ENCODE measurements at places on chromosomes 5 and 9.

DNA sequence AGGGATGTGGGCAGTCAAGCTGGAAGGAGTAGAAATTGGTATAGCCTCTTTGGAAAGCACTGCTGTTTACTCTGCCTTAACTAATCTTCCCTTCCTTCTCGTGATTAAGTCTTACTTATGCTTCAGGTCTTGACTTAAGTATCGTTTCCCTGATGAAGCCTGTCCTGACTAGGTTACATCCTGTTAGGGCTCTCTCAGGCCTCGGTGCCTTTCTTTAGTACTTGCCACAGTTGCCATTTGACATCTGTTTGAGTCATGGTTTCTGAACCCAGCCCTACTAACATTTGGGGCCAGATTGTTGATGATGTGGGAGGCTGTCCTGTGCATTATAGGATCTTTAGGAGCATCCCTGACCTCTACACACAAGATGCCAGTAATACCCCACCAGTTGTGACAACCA lies 94.4 kb downstream of the GAPVD1 start:
- DNase-seq, result no peak

- no peak for DNase-seq
Observed at GRCh38 chr5:96065685-96066385, 104.2 kb upstream of the ELL2 start.

DNA sequence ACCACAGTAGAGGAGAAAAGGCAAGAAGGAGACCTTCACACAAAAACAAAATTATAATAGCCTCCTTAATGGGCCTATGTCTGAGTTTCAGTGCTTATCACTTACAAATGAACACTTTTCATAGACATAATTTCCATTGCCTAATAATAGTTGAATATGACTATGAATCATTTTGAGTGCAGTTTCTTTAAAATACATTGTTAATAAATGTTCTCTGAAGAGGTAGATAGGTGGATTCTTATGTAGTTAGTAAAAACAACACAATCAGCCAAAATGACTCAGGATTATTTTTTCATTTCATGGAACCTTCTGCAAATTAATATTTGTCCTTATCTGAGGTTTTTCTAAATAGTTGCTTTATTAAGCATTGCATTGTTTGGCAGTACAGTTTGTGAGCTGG lies 45.6 kb downstream of the DAPK1 start:
- no peak for DNase-seq

DNA sequence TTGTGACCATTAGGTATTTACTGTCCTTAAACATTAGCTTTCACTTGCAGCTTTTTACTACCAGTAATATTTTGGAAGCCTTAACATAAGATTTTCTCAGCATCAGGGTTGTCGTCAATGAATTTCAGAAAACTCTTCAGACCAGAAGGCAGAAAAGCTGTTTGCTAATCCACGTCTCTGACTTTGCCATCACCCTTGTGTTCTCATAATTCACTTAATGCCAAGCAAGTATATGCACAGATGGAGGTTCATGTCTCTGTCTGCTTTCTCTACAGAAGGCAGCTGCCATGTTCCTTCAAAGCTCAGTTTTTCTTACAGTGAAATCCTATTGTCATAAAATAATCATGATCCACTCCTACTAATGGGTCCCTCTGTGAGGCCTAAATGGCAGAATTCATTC lies 37.7 kb upstream of the LRRC19 start:
- no peak for DNase-seq

- no peak for DNase-seq
Observed at GRCh38 chr9:107620801-107621200, 131.2 kb upstream of the KLF4 start.

DNA sequence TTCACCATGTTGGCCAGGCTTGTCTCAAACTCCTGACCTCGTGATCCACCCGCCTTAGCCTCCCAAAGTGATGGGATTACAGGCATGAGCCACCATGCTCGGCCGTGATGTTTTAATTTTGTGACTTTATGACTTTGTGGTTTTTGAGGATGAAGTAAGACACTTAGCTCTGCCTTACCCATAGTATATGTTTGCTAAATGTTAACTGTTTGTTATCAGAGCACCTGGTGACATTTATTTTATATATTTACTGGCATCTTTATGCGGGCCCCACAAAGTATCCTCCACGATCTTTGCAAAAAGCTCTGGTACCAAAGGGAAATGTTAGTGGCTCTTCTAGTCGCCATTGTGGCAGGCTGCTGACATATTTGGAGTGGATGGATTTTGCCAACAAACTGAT lies 6.7 kb downstream of the SLC23A1 start:
- DNase-seq, result no peak

GRCh38 chr9:99445371-99445891 lies 223.3 kb downstream of the SEC61B start:
- DNase-seq, result no peak

GRCh38 chr5:133754575-133755169 lies 142.3 kb upstream of the FSTL4 start:
- no peak for DNase-seq

DNA sequence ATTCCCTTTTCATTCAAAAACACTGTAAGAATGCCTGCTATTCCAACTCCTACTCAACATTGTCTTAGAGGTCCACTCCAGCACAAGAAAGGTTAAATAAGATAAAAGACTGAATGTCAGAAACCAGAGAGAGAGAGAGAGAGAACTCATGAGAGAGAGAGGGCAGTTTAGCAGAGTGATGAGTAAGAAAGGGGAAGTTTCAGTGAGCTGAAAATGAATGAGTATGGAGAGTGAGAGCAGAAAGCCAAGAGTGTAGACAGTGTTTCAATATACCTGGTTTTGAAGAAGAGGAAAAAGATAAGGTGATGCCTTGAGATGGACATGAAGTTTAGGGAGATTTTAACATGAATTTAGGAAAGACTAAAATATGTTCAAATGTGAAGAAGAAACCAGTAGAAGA lies 528.0 kb upstream of the SEMA6A start:
- no peak for DNase-seq

DNA sequence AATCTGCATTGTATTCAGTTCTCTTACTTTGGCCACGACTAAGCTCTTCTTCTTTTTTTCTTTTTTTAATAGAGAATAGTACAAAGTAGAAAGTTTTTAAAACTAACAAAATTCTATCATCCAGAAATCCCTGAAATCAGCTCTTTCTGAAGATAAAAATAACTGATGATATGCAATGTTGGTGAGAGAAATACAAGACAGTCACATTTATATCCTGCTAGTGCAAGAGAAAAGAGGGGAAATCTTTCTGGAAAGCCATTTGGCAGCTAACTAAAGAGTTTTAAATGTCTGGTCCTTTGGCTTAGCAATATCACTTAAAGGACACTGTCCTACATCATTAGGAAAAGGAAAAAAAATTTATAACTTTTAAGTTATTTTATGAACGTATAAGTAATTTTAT lies 27.0 kb upstream of the FREM1 start:
- DNase-seq, result no peak

DNA sequence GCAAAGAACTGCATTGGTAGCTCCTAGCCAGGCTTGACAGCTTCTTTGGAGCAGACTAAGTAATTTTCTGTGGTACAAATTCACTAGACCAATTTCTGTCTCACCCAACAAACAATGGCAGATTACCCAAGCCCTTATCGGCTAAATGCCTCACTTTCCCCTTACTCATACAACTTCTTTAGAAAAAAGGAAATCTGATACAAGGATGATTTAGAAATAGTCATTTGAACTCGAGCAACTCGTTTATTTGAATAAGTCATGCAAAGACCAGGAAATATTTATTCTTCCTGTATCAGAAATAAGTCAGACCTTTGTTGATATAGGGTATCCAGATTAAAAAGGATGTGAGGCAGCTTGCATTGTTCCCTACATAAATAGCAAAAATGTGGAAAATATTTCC lies 170.4 kb upstream of the CDH6 start:
- DNase-seq, result no peak

- DNase-seq, result no peak
Observed at GRCh38 chr5:176524138-176524537, 13.1 kb downstream of the RNF44 start.

All from stimulated activated CD4-positive, alpha-beta T cell treated with anti-CD3 and anti-CD28 coated beads, Interleukin-1b, Interleukin-23, amount 100 ng/mL, for 4 hours (primary cell).